ENCODE measurements at places on chromosomes 1 and 21.
A peak's percentile ranks its signal among the peaks of the same experiment; 100 is the strongest.

DNA sequence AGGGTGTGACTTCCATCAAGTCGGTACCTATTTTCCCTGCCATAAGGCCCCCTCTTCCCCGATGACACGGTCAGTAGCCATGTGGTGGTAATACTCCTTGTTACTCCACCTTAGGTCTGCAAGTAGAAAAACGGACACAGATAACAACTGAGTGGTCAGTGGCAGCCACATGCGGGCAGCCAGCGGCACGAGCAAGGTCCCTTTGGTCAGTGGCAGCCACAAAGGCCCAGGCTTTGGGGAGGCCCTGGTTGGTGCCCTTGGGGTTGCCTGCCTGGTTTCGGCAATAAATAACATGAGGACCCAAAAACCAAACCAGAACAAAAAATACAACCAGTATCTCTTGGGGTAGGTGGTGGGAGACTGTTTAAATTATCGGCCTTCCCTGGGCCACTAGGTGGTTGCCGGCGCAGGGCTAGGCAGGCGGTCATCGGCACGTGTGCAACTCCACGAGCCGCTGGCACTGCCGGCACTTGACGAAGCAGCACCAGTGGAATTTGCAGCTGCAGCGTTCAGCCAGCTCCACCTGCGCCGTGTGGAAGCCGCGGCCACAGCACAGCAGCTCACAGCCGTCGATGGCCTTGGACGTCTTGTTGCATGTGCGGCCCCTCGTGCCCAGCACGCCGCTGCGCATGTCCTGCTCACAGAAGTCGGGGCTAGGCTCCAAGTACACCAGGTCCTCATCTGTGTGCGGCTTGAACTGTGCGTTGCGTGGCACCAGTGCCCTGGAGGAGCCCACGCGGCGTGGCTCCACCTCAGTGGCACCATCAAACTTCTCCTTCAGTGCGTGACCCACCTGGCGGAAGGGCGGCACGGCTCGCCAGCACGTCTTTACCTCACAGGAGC is 23.1 kb downstream of the WNT4 start:
- no peak for DNase-seq

DNA sequence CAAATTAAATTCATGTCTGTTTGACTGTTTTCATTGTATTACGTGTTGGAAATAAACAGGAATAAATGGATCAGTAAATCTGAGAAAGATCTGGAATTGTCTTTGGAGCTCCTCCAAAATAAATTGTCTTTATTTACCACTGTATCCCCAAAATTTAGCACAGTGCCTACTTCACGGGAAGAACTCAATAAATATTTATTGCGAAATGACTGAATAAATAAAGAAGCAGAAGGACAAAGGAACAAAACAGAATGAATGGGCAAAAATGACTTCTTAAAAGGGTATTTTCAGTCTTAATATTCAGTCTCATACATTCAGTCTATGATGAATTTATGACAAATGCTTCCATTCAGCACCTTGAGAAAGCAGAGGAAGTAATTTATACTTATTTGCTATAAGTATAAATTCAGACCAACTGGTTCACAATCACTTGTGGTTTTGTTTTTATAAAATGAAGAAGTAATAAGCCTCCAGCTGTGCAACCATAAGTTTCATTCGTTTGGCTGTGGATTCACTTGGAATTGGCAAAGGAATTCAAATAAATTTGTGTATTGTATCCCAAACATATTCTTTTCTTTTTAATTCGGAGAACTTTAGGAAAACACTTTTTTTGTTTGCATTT is 19.2 kb upstream of the PRKAA2 start:
- no peak for DNase-seq

DNA sequence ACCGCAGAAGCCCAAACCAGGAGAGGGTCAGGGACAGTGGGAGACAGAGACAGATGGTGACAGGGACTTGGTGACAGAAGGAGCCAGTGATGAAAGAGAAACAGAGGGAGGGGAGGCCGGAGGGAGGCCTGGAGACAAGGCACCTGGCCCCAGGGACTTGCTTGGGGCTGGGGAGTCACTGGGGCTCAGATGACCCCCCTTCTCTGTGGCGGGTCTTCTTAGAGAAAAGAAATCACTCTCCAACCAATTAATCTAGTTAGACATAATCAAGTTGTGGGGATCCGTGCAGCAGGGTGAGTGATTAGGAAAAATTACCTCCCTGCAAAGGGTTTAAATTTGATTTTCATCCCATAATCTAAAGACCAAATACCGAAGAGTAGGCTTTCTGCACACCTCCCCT is 519.8 kb downstream of the PTPRU start:
- no peak for DNase-seq

DNA sequence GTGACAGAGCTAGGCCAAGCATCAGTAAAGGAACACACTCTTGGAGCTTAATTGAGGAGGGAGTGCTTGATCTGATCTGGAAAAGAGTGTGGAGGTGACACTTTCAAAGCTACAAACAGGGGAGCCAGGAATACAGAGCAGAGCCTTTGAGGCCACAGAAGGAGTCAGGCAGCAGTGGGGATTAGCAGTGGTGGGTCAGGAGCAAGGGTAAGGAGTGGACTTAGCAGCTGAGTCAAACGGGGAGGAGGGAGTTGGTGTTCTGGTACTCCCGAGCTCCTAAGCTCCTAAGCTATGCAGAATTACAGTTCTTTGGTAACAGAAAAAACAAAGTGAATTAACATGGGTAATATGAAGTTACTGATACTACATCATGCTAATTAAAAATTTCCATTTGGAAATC is 14.5 kb downstream of the RAB4A start:
- no peak for DNase-seq

DNA sequence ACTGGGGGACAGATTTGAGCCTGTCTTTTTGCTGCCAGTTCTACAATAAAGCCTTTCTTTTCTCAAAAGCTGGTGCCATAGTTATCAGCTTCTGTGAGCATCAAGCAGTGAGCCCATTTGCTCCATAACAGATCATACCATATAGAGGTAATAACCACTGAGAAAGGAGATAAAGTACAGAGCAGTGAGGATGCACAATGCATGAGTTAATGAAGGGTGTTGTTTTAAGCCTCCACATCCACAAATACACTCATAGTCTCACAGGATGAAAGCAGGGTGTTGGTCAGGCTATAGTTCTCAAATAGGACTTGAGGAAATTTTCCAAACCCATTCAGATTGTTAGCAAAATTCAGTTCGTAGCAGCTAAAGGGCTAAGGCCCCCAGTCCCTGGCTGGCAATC is 25.6 kb upstream of the SLC35A3 start:
- no peak for DNase-seq

- DNase-seq: no peak
Observed at GRCh38 chr1:194917769-194918168, 1690.5 kb downstream of the KCNT2 start.

DNA sequence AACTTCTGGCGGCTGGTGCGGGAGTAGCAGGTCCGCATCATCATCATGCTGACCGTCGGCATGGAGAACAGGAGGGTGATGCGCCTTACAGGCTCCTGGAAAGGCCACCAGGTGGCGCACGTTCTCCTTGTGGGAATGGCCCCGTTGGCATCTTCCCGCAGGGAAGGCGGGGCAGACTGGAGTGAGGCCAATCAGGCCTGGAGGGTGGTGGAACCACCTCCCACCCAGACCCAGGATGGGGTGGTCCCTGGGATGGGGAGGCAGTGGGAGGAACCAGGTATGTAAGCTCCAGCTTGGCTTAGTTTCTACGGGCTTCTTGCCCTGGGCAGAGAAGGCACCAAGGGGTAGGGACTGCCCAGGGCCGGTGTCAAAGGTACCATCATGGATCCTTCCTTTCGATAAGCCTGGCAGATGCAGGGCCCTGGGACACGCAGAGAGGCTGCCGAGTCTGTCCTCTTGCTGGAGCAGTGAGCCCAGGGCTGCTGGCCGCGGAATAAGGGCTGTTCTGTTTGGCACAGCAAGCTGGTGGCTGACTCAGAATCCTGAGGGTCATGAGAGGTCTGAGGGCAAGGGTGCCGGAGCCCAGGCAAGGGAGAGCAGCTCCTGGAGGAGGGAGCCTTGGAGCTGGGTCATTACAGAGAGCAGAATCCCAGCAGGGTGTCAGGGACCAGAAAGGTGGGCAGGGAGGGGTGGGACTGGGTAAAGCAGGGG is 8.7 kb upstream of the LGR6 start:
- peak; percentile 89 for DNase-seq

All from HuH-7.5 (cell line).